ENCODE measurements at places on chromosomes 13 and 19.

DNA sequence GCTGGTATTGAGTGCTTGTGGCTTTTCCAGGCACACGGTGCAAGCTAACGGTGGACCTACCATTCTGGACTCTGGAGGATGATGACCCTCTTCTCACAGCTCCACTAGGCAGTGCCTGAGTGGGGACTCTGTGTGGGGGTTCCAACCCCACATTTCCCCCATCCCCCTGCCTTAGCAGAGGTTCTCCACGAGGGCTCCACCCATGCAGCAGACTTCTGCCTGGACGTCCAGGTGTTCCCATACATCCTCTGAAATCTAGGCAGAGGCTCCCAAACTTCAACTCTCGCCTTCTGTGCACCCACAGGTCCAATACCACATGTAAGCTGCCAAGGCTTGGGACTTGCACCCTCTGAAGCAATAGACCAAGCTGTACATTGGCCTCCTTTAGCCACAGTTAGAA lies 25.3 kb upstream of the ZSCAN18 start:
- no peak for DNase-seq

GRCh38 chr13:44797685-44798084 lies 191.6 kb downstream of the NUFIP1 start:
- DNase-seq, result no peak

- DNase-seq, result no peak
These were observed 20.8 kb downstream of the RASA3 start for GRCh38 chr13:114111577-114111976.

DNA sequence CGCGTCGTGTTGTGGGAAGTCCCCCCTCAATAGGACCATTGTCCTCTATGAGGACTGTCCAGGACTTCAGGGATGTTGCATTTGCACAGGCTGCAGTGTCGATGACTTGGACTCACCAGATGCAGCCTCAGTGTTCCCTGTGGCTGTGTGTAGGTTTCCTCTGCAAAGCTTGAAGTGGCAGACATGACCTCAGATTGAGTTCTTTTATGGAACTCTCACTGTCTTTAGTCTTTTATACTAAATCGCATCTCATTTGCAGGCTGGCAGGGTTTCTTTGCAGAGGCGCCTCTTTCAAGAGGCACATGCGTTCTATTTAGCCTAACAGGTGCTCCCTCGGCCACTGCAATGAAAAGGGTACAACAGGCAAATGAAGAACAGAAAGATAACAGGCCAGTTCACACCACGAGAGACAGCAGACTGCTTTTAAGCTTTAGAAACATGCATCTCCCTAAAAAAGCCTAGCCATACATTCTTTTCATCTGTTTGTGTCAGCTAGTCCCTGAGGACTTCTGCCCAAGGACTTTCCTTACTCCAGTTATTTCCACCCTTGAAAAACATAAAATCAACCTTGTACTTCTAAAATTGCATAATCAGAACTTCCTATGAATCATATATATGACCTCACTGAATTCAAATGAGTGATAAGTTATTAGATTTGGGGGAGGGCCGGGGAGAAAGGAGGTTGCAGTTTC lies 118.4 kb downstream of the RAB20 start:
- DNase-seq, result no peak

DNA sequence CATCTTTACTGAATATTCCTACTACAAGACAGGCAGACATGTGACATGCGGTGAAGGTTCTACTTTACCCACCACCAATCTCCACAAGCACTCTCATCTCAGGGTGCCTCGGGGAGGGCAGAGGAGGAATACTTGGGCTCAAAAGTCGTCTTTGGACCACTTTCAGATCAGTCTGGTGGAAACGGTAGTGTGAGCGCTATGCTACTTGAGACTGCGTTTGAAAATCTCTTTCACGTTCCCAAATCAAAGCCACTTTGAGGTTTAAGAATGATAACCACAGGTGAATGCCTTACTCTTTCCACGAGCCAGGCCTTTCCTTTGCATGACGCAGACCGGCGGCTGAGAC lies 1.5 kb upstream of the SOX1 start:
- no peak for DNase-seq
